Tibial nerve (tissue), 4 donors: ENCODE measurements at places on chromosomes 13 and 19.

GRCh38 chr13:50893211-50893852 lies 16.3 kb upstream of the RNASEH2B start:
- no peak for DNase-seq

GRCh38 chr13:109541081-109541480 lies 245.3 kb downstream of the IRS2 start:
- DNase-seq = no peak

DNA sequence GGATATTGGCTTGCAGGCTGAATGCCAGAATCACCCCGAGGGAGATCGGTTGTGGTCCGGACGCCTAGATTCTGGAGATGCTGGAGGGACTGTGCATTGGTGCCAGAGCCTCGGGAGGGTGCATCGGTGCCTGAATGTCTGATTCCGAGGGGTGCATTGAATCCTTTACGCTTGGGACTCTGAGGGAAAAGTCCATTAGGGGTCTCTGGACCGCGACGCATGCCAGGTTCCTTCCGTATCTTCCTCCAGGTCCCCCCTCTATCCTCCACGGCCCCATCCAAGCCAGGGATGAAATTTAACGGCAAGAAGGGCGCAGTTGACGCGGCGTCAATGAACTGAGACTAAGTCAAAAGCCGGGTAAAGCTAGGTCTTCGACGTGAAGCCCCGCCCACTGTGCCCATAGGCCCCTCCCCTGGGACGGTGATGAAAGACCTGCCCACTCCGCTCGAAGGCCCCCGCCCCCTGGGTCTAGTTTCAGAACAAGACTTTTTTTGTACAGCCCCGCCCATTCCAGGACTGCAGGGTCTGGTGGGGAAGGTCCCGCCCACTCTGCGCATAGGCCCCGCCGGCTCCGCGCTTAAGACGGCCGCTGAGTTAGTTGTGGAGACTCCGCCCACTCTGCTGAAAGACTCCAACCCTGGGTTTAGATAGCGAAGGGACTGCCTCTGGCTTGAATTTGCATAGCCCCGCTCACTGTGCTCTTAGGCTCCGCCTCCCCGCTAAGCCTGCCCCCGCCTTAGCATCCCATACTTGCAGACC lies 737 bp downstream of the ZNF575 start:
- DNase-seq = peak; percentile 99

DNA sequence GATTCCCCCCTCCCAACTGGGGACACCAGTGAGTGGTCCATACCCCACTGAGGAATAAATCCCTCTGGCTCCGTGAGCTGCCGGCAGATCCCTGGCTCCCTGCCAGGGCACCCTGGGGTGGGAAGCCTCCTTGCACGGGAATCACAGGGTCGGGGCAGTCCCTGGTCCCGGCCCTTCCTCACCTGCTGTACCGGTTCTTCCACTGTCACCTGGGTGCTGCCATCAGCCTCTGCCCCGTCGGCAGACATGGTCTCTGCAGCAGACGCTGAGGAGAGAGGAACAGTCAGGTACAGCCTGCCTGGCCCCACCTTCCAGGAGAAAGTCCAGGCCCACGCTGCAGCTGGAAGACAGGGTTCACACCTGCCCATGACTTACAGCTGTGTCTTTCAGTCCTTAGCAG lies 6.3 kb downstream of the PLIN3 start:
- no peak for DNase-seq

- no peak for DNase-seq
Measured at GRCh38 chr13:76943646-76944045, 4.7 kb upstream of the ACOD1 start.

DNA sequence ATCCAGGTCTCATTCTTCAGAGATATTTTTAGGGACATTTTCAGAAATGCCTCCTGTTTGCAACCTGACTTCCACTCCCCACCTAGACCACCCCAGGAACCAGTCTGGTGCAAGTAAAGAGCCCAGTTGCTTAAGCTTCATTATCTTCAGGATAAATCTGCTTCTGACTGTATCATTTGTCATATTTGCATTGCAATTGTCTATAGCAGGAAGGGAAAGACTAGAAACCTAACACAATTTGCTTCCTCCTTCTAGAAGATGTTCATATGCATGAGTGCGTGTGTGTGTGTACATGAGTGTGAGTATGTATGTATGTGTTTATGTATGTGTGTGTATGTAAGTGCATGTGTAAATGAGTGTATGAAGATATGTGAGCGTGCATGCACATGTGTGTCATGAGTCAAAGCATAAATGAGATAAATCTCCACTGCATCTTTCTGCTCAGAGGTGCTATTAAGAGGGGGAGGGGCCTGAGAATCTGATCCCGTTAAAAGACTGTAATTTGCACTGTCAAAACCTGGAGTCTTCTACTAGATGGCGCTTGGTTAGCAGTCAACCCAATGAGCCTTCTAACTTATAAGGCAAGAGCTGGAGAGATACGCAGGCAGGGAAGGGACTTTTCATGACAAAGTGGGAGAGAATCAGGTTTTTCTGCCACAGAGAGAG lies 178.8 kb upstream of the KL start:
- DNase-seq = no peak

GRCh38 chr19:6088602-6089049 lies 21.7 kb downstream of the RFX2 start:
- no peak for DNase-seq

DNA sequence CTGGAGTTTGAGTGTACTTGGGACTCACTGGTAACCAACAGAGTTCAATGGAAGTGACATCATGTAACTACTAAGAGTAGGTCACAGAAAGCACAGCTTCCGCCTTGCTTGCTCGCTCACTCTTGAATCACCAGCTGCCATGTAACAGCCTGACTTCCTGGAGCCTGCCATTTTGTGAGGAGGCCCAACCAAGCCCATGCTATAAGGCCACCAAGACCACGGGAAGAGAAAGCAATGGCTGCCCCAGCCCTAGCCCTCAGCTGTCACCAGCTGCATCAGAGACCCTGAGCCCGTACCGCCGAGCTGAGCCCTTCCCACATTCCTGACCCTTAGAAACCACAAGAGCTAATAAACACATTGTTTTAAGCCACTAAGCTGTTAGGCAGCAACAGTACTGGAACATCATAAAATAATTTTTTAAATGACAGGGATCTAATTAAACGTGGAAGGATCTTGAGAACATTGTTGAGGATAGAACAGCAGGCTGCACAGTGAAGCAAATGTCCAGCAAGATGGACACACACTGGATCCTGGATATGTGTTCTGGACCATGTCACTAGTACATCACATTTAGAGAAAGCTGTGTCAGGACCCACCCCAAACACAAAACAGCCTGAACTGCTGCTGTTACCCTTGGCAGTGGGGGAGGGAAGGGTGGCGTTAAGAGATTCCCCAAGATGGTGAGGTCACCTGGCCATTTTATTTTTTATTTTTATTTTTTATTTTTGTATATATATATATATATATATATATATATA lies 21.7 kb upstream of the LDLR start:
- DNase-seq = no peak

DNA sequence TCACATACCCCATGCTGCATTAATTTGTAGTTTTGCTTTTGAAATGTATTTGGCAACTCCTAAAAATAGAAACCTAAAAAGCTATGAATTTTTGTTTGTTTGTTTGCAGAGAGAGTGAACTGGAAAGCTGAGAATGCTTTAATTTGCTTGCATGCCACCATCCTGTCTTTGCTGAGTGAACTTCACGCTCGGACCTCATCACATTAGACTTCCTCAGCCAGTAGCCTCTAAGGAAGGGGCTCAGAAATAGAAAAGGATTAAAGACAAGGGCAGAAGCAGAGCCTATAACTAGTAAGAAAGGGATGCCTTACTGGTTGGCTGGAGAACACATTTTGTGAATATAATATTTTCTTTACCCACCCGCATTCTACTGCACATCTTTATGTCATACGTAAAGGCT lies 275.1 kb downstream of the DCLK1 start:
- DNase-seq = no peak
